ENCODE measurements at places on chromosomes 7 and 10. TPM values are rescaled to one million over a fixed set of nuclear protein-coding genes. Genes with fewer than 3 reads are reported as not detected.

Gene UBE2D4
- 11.7 TPM for total RNA-seq

Gene RELN
- 0.03 TPM for total RNA-seq

Gene TLX1
- not detected for total RNA-seq

Gene SAMD9L
- 0.47 TPM for total RNA-seq

Gene WIPF3
- total RNA-seq, result 0.53 TPM

Gene CPN1
- 0.20 TPM for total RNA-seq

Gene C10orf53
- not detected for total RNA-seq

Gene HOXA7
- total RNA-seq, result 5.1 TPM

Gene PRSS37
- not detected for total RNA-seq

Gene SPDYE6
- total RNA-seq, result not detected

Gene SPDYE16
- total RNA-seq, result not detected

Gene REEP3
- 21.2 TPM for total RNA-seq

Gene STEAP4
- total RNA-seq, result not detected

Gene CHAT
- not detected for total RNA-seq

Gene ANKRD22
- 0.30 TPM for total RNA-seq

Gene AHR
- total RNA-seq, result 15.4 TPM

Gene SPDYE1
- not detected for total RNA-seq

Gene ADARB2
- total RNA-seq, result not detected

Gene ARHGAP21
- total RNA-seq, result 57.4 TPM

Gene DPP6
- total RNA-seq, result not detected

Gene SH3PXD2A
- 2.2 TPM for total RNA-seq

Gene NEUROG3
- not detected for total RNA-seq

Gene TMEM236
- total RNA-seq, result 0.12 TPM

Gene PLAU
- 161 TPM for total RNA-seq

Gene NDUFB8
- total RNA-seq, result 295 TPM

Gene ITGB8
- 1.0 TPM for total RNA-seq

Gene SCD
- 147 TPM for total RNA-seq

Gene DKK1
- 341 TPM for total RNA-seq

Gene PARD3
- total RNA-seq, result 75.1 TPM

Gene ARHGAP22
- total RNA-seq, result 4.4 TPM

Gene OR9A2
- not detected for total RNA-seq

Gene GFRA1
- total RNA-seq, result 8.9 TPM

Gene SPDYE11
- total RNA-seq, result not detected

Gene GPR26
- total RNA-seq, result not detected

Gene FGL2
- total RNA-seq, result not detected

Gene ARHGAP19
- 5.3 TPM for total RNA-seq

Gene GHRHR
- not detected for total RNA-seq

Gene CDH23
- total RNA-seq, result 2.0 TPM

Gene COL1A2
- not detected for total RNA-seq

Gene TAS2R41
- not detected for total RNA-seq

Gene SORCS1
- total RNA-seq, result not detected

Gene EBLN1
- total RNA-seq, result not detected

Gene TUBB8
- not detected for total RNA-seq

Measured in A549 treated with CpdA at 1 μM for 4 hours (cell line).